CD4-positive, alpha-beta T cell treated with Interleukin-4 for 1 hour (primary cell): ENCODE measurements at places on chromosomes 13 and 19.

GRCh38 chr13:48253849-48254248 is 20.8 kb downstream of the ITM2B start:
- DNase-seq, result no peak

DNA sequence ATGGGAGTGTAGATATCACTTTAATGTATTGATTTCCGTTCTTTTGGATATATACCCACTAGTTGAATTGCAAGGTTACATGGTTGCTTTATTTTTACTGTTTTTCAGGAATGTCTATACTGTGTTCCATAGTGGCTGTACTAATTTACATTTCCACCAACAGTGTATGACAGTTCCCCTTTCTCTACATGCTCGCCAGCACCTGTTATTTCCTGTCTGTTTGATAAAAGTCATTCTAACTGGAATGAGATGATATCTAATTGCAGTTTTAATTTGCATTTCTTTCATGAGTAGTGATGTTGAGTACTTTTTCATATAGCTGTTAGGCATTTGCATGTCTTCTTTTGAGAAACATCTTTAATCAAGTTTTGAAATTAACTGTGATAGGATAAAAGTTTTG is 818.6 kb downstream of the SLITRK6 start:
- no peak for DNase-seq

- DNase-seq, result no peak
Observed at GRCh38 chr19:3684054-3684816, 16.0 kb downstream of the PIP5K1C start.

DNA sequence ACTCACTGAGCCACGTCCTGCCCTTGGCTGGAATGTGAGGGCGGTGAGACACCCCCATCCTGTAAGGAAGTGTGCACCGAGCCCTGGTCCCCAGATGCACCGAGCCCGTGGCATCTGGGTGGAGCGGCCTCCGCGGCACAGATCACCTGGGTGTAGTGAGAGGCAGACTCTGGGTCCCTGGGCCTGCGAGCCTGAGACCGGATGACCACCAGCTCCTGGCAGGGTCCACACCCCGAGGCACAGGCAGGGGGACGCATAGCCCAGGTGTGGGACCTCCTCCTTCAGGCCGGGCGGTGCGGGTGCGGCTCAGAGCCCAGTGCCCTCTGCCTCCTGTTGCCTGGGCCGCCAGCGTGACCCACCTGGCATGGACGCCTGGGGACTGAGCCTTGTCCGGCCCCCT is 12.4 kb downstream of the MCF2L start:
- DNase-seq, result no peak

GRCh38 chr19:8097681-8098567 is 45.4 kb downstream of the CCL25 start:
- no peak for DNase-seq
